ENCODE measurements at places on chromosomes 4 and X.

GRCh38 chr4:183445097-183445428 is 627 bp downstream of the CDKN2AIP start:
- DNase-seq, result no peak

DNA sequence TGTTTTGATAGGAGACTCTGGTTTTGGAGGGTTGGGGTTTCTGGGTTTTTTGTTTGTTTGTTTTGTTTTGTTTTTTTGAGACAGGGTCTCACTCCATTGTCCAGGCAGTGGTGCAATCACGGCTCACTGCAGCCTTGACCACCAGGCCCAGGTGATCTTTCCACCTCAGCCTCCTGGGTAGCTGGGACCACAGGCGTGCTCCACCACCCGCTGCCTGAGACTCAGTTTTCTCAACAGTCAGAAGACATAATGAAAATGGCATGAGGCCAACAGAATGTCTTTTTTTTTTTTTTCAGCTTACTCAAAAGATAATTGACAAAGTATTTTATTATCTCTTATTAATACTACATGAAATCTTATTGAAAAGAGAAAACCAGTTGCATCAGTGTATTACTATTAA is 32.4 kb downstream of the TNIP2 start:
- DNase-seq, result no peak

GRCh38 chr4:15294832-15295231 is 133.0 kb upstream of the C1QTNF7 start:
- DNase-seq, result no peak

DNA sequence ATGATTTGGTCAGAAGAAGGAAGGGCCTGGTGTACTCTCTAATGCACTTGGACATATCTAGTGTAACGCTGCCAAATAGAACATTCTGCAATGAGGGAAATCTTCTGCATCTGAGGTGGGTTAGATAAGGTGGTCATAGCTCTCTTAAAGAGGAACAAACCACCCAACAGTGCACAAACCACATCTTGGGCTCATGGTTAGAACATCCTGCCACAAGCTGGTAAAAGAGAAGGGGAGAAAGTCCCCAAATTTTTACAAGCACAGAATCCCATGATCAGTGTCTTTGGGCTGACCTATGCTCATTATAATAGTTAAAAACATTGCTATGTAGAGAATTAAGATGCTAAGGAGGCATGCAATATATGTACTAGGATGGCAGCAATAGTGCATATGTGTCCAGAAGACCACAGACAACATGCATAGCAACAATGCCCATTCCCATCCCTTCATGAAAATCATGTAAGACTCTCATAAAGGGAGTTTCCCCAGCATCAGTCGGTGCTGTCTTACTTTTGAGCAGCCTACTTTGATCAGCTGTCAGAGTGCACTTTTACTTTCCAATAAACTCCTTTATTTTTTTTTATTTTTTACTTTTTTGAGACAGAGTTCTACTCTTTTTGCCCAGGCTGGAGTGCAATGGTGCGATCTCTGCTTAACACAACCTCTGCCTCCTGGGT is 99.7 kb upstream of the SLC7A11 start:
- DNase-seq, result no peak

DNA sequence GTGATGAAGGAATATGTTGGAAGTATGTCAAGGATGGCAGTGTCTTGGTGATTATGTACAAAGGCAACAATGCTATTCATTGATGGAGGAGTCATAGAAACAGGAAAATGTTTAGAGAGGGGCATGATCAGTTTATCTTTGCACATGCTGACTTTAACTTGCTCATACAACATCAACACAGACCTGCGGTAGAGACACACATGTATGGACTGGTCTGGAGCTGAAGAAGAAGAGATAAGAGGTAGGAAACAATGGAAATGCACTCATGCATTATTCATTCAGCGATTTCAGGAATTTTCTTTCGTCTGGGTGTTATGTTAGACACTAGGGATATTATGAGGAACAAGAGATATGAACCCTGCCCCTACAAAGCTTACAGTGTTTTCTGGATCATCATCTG is 1252.3 kb upstream of the TENM3 start:
- DNase-seq, result no peak

DNA sequence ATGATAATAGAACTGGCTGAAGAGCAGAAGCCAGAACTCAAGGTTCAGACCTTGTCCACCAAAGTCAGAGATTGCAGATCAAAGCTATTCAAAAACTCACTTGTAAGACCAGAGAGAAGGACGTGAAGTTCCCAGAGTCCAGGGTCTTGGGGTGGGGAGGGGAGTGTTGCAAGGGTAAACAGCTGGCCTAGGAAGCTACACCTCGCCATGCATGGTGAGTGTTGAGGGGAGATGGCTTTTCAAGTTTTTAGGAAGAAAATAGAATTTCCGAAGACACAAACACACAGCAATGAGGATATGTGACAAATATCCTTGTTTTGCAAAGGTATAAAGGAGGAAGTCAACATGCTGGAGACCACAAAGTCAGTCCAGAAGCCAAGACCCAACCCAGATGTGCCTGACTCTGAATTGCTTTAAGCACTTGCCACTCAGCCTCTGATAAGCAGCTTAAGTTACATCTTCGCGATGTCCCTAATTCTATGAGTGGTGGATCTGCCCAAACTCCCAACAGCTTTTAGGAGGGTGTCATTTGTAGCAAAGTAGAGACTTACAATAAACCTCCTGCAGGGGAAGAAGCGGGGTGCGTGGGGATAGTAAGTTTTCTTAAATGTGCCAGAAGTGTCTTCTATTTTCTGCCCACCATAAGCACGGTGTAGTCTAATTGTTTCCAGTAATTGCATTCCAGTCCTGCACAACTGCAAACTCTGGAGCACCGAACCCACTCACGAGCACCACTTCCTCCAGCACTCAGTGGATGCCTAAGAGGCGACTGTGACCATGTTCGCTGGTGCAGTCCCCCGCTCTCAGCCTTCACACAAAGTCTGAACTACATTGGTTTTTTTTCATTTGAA is 26.5 kb downstream of the HAND2 start:
- no peak for DNase-seq

DNA sequence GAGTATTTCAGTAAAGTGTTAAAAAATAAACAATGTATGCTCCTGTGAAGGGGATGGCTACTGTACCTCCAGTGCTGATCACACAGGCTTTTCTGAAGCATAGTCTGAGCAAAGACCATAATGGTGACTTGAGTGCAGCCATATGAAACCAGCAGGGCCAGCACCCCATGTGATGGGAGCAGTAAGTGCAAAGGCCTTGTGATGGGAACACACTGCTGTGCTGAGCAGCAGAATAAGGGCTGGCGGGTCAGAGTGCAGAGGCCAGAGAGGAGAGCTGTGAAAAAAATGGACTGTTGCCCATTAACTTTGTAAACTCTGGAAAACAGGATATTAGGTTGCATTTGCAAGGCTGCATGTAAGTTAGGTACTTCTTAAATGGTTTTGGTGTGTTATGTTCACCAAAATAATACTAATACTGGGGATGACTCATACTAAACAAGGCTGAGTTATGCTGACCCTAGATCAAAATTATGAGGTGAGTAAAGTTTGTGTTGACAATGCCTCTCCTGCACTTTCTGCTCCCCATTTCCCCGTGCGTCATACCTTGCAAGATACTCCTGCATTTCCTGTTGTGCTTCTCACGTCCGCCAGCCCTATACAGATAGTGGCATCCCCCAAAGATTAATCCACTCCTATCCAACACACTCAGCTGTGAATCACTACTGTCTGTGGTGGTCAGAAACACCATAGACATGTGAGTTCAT is 67.0 kb upstream of the FAM9A start:
- DNase-seq, result no peak

DNA sequence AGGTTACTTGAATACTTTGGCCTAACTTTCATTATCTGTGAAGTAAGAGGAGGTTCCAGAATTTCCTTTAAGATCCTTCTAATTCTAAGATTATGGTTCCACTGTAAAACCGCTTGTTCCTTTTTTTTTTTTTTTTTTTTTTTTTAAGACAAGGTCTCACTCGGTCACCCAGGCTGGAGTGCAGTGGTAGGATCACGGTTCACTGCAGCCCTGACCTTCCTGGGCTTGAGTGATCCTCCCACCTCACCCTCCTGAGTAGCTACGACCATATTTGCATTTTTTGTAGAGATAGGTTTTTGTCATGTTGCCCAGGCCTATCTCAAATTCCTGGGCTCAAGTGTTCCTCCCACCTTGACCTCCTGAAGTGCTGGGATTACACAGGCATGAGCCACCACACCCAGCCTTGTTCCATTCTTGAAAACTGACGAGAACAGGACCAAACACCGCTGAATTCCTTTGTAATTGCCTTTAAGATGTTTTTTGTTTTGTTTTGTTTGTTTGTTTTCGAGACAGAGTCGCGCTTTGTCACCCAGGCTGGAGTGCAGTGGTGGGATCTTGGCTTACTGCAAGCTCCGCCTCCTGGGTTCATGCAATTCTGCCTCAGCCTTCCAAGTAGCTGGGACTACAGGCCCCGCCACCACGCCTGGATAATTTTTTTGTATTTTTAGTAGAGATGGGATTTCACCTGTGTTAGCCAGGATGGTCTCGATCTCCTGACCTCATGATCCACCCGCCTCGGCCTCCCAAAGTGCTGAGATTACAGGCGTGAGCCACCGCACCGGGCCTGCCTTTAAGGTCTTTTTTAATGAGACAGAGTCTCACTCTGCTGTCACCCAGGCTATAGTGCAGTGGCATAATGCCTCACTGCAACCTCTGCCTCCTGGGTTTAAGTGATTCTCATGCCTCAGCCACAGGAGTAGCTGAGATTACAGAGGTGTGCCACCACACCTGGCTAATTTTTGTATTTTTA is 6.8 kb downstream of the PDS5A start:
- DNase-seq, result no peak

- no peak for DNase-seq
Observed at GRCh38 chr4:15118292-15118691, 116.0 kb downstream of the CPEB2 start.

GRCh38 chr4:48247878-48248558 is 21.6 kb downstream of the TEC start:
- DNase-seq, result no peak

DNA sequence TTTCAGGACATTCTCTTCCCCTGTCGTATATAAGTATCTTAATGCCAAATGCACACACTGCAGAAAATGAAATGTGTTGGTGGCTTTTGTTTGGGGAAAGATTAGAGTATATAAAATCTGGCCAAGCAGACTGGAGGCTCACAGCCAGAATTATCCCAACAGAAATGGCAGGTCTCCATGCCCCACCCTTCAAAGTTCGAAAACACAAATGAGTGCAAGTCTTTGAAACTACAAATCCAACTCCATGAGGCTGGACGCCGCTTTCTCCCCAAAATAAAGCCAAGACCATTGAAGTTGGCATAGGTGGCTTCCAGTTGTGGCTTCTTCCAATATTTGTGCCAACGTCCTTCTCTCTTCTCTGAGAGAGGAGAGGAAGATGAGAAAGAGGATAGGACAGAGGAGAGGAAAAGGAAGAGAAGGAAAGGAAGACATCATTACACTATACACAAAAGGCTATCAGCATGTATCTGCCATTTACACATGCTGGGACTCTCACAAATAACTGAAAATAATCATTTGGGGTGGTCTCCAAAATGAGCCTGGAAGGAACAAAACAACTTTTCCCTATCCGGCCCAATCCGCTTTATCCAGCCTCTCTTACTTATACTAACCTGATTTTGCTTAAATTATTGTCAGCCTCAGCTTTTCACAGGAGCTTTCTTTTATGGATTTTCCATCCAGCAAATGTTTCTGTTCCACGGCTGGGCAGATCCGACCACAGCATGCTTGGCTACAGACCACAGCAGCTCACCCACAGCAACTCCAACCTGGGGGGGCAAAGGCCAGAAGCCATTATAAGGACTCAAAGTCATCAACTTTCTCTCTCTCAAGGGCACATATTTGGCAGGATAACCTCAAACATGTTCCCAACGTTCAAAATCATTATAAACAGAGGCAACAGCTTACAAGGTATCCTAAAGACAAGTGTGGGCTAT is 71.7 kb downstream of the APBB2 start:
- no peak for DNase-seq

DNA sequence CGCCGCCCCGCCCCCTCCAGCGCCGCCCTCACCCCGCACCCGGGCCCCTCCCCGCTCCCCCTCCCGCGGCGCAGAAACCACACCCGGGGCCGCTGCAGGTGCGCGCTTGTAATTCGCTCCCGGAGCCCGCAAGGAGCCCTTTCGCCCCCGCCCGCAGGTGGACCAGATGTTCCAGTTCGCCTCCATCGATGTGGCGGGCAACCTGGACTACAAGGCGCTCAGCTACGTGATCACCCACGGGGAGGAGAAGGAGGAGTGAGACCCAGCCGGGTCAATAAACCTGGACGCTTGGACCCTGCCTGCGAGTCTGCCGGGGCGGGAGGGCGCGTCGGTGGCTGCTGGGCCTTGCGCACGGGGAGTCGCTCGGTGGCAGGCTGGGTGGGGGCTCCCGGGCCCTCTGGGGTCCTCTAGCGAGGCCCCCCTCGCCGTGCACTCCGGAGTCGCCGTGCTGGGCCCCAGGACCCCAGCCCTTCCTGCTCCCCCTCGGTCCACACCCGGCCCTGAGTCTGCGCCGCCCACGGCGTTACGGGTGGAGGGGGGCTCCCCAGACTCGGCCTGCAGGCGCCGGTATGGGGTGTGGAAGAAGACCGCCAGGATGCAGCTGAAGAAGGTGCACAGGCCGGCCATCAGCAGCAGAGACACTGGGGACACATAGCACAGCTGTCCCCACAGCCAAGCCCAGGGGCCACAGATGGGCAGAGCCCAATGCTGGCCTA is 7.1 kb downstream of the SLC49A3 start:
- peak; percentile 28 for DNase-seq

DNA sequence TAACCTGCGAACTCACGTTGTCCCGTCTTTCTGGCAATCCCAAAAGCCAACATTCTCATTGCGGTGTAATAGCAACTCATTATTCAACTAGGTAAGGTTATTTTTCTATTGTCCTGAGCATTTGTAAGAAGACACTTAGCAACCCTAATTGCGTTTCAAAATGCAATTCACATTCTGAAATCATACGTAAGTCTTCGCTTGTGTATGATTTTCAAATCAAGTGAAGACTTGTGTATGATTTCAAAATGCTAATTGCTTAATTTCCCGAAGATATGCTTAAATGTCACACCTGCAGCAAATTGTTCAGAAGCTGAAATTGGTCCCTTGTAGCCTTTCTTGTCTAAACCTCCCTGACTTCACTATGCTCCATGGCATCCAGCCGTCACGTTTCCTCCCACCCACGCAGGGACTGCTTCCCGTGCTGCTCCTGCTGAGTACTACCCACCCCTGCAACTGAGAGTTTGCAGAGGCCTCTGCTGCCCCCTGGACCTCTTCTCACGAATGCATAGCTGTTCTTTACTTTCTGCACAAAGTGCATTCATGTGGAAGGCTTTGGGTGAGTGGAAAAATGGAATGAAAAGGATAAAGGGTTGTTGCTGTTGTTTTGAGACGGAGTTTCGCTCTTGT is 40.8 kb upstream of the CLDN24 start:
- no peak for DNase-seq

GRCh38 chr4:37522996-37523395 is 163.2 kb downstream of the RELL1 start:
- DNase-seq, result no peak

- no peak for DNase-seq
Observed at GRCh38 chrX:111284631-111285293, 14.5 kb upstream of the CAPN6 start.

DNA sequence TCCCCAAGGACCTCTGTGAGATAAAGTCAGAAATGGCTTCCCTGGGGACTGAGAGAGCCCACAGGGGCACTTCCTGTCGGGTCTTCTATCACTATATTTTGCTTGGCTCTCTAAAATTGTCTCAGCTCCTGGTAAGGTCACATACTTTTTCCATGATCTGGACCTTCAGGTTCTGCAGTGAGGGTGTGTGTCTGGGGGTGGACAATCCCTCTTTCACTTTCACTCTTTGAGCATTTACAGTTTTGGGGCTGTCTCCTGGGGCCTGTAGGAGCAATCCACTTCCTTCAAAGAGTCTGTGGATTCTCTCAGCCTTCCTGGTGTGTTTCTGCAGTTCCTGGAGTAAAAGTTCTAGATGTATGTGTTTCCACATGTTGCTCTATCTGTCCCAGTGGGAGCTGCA is 335.7 kb downstream of the FSTL5 start:
- DNase-seq, result no peak

Data from CD4-positive, alpha-beta T cell treated with Interleukin-4 for 4 hours (primary cell).